Bone marrow (tissue), 2 donors: ENCODE measurements at places on chromosomes 16 and 17.

GRCh38 chr17:45770632-45771270 lies 13.4 kb upstream of the CRHR1 start:
- DNase-seq = no peak

DNA sequence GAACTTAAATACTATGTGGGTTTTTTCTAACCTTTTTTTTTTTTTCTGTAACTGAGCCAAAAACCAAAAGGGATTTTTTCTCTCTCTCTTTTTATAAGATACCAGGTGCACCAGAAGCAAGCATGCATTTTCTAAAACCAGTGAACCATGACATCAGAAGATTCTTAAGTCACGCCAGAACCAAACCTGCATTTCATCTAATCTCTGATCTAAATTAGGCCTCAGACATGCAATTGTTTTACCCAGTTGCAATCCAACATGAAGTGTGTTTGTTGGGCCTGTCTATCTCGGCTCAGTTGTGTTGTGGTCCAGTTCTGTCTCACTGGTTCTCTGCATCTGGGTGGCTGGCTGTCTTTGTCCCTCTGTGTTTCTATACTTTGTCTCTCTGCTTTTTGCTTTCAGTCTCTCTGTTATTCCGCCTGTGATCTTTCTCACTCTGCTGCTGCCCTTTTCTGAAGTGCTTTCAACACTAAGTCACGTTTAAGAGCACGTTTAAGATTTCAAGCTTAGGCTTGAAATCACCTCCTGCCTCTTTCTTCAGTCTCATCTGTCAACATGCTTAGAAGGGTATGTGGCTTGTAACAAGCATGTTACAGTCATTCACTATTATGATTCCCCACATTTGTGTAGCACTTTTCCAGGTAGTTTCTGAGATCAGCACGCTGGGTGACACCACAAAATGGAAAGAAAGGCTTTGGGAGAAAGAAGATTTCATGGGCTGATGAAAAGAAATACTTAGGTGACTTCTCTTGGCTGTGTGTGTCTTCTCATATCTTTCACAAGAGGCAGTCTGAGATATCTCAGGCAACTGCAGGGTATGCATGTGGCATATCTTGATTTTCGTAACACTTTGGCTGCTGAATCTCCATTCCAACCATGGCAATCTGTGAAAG lies 488.9 kb downstream of the SHISA9 start:
- no peak for DNase-seq

GRCh38 chr16:55225972-55226542 lies 97.9 kb upstream of the IRX6 start:
- DNase-seq = no peak

GRCh38 chr16:58393138-58393504 lies 850 bp downstream of the GINS3 start:
- no peak for DNase-seq

GRCh38 chr17:76709077-76709950 lies 1.5 kb downstream of the MXRA7 start:
- no peak for DNase-seq

DNA sequence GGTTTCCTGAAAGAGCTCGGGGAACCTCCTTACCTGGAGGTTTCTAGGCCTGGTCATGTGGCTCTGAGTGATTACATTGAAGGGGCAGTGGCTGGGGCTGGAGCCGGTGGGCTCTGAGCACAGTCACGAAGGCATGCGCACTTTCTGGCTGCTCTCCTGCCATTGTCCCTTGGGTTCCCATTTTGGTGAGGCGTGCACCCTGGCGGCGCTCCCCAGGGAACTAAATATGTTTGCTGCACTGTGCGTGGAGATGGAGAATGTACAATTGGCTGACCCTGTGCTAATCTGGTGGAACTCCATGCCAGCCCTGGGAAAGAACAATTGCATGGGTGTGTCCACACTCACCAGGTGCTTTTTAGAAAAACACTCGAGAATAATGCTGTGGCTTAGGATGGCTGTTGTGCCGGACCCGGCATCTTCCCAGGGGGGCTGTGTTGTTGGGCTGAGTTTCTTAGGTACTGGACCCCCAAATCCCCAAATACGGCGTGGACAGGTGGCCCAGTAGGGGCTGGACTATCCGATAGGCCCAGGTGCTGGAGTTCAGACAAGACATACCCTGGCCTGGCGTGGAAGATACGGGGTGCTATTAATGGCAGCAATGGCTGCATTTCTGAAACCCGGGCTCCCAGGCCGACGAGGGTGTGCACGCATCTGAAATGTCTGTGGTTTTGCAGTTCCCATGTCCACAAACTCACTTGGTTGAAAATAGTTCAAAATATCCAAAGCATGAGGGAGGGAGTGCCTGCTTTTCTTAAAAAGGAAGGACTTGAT lies 230.5 kb downstream of the SEC14L1 start:
- DNase-seq = no peak

GRCh38 chr16:17389384-17389783 lies 81.4 kb downstream of the XYLT1 start:
- no peak for DNase-seq

- no peak for DNase-seq
Measured at GRCh38 chr16:53642094-53642493, 61.6 kb downstream of the RPGRIP1L start.

- no peak for DNase-seq
Measured at GRCh38 chr17:30378241-30378824, 394 bp upstream of the CPD start.

- DNase-seq = no peak
Measured at GRCh38 chr16:82741073-82741615, 114.4 kb downstream of the CDH13 start.

- no peak for DNase-seq
Measured at GRCh38 chr17:7070712-7071111, 9.3 kb downstream of the CLEC10A start.

- DNase-seq = no peak
Measured at GRCh38 chr16:11087691-11088073, 143.3 kb downstream of the CLEC16A start.

GRCh38 chr17:14471052-14471451 lies 170.2 kb downstream of the HS3ST3B1 start:
- no peak for DNase-seq

DNA sequence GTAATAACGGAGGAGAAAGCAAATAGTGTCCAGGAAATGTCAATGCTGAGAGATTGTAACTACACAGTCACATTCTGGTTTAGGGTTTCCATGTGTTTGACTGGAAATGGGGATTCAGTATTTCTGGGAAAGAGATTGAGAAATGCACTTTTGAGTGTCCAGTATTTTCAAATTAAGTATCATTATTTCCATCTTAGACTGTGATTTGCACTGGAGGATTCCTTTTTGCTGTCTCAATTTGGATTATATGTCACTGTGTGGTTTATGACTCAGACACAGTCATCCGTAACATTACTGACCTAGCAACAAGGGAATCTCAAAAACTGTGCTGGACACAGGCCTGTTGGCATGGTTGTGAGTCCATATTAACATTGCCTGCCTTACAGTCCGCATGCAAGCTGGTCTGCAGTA lies 681.4 kb downstream of the CDH11 start:
- DNase-seq = no peak

DNA sequence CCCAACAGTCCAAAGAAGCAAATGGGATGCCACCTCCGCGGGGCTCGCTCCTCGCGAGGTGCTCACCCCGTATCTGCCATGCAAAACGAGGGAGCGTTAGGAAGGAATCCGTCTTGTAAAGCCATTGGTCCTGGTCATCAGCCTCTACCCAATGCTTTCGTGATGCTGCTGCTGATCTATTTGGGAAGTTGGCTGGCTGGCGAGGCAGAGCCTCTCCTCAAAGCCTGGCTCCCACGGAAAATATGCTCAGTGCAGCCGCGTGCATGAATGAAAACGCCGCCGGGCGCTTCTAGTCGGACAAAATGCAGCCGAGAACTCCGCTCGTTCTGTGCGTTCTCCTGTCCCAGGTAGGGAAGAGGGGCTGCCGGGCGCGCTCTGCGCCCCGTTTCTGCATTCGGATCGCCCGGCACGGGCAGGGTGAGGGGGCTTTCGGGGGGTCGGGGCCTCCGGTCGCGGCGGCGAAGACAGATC lies at the start of gene CDH13:
Gene CDH13 (plus strand): TSS at position 179 of the 471 bp plus-strand sequence.
- no peak for DNase-seq

- DNase-seq = no peak
Measured at GRCh38 chr17:65743308-65743655, 181.8 kb upstream of the AXIN2 start.

GRCh38 chr17:1058423-1059130 lies 61.6 kb downstream of the TIMM22 start:
- DNase-seq = no peak

DNA sequence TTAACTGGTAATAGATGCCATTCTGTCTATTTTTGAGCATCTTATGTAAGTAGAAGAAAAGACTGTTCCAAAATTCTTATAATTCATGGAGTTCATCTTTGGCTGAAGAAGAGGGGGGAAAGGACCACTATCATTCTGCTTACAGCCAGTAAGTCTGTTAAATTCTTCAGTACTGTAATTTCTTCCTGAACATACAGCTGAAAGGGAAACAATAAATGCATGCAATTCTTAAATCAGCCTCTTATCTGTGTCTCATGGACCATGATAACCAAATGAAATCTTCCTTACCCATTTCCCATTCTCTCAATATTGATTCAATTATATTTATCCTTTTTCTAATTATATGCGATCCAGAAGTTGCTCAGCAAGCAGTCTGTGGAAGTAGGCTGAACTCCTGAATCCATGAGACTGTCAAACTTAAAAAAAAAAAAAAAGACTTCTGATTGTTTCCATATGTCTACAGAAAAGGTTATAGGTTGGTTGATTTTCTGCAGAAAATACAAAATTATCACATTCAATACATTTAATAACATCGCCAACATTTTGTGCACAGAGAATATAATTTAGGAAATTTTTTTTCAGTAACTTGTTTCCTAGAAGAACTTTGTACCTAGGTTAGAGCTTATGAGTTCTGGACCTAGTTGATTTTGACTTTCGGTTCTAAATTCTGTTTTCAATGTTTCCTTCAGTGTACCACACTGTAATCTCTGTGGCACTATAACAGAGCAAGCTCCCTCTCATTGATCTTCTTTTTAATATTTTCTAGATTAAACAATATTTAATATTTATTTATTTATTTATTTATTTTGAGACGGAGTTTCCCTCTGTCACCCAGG lies 1.2 kb upstream of the ABCA9 start:
- DNase-seq = no peak

DNA sequence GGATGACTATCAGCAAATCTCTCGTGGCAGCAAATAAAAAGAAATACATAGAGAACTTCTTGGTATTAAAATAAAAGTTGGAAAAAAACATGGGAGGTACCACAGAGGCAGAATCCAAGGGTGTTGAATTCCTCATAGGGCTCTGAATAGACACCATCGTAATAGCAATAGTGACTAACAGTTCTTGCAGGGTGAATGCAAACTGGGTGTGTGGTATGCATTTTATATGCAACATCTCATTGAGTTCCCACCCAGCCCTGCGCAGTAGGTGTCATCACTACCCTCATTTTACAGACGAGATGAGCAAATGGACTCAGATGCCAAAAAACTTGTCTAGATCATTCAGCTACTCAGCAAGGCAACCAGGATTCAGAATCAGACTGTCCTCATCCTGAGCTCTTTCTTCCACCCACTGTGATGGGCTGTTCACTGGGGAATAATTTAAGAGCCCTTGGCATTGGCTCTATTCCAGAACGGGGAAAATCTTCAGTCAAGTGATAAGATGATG lies 354.6 kb upstream of the CDH11 start:
- no peak for DNase-seq

- no peak for DNase-seq
Measured at GRCh38 chr17:34517406-34517805, 62.0 kb upstream of the TMEM132E start.

DNA sequence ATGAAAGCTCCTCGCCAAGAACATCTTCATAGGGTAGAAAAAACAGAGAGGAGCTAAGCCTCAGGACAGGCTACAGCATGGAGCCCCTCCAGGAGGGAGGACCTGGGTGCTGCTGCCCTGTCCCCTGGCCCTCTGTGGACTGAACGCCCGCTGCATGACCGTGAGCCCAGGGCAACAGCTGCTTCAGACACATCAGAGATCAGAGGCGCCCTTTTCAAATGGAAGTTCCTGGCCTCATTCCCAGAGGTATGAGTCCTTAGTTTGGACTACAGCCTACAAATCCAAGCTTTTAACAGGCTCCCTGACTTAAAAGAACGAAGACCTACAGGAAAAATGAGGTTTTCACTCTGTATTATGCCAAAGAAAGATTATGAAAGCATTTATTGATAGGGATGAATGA lies 48.5 kb downstream of the ZNF18 start:
- DNase-seq = no peak

DNA sequence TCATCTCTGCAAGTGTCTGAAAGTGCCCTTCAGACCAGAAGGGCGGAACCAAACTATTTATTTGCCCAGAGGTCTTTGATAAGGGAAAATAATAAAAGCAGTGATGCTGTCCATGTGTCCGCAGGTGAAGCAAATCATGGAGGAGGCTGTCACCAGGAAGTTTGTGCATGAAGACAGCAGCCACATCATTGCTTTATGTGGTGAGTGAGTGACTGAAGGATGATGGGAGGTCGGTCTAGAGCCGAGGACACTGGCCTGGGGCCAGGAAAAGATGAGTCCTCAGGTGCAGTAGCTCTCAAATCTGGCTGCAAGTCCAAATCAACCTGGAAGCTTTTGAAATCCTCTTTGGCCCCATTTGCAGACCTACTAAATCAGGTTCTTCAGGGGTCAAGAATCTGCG lies 6.1 kb downstream of the SGSM2 start:
- DNase-seq = no peak

GRCh38 chr17:61897548-61898180 lies 30.1 kb downstream of the INTS2 start:
- DNase-seq = no peak

GRCh38 chr17:51709694-51710633 lies 448.6 kb downstream of the CA10 start:
- no peak for DNase-seq

DNA sequence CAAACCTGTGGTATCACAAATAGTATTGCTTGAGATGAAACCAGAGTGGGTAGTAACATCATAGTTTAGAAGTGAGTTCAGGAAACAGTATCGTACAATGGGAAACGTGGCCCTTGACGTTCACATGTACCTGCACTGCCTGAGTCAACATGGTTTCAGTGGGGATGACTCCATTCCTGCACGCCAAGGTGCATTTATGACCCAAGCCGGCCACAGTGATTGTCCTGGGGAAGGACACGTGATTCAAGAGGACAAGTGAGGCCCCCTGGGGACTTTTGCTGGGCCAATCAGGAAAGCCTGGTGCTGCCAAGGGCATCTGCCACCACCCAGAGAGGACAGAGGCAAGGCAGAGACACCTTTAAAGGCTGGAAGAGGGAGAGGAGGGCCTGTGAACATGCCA lies 119.2 kb downstream of the AXIN2 start:
- DNase-seq = no peak
